ENCODE measurements at places on chromosomes 16 and 17.

DNA sequence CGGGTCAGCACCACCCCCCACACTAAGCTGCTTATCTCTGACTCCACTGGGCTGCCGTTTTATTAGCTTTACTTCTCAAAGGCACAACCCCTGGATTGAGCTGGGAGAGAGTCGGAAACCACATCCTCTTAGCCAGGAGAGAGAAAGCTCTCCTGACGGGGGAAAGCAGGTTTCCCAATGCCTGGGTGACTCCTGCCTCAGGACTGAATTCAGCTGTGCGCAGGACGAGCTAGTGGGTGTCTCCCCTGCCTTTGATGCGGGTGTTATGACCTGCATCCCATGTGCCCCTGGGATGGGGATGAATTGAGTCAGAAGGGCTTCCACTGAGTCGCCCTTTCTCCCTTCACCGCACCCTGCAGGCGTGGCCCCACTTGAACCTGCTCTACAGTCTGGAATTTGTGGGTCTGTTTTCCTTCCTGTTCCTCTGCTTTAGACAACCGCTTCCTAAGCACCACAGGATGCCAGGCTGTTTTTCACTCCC is 819.2 kb upstream of the EEF2KMT start:
- DNase-seq = no peak

GRCh38 chr16:56985288-56985961 is 3.9 kb upstream of the NLRC5 start:
- peak; percentile 54 for DNase-seq

GRCh38 chr16:85123891-85124635 is 11.8 kb upstream of the CIBAR2 start:
- peak; percentile 48 for DNase-seq

DNA sequence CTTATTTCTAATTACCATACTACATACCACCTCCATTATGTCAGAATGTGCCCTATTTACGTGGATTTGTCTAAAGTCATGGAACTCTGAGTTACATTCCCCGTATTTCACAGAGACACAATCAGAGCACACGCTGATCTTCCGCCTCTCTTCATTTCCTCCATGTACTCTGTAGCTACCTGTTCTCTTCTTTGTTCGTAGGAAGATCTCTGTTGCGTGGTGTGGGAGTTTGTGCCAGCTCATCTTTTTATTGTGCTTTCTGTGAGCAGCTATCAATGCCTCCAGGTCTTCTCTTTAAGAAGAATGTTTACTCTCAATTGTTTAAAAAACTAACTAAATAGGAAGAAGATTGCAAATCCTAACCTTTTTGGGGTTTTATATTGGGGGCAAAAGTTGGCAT is 26.9 kb downstream of the NLRC5 start:
- no peak for DNase-seq
